ENCODE measurements at places on chromosomes 7 and 10. TPM values are rescaled to one million over a fixed set of nuclear protein-coding genes. Genes with fewer than 3 reads are reported as not detected.

- DNase-seq, result no peak
Measured at GRCh38 chr7:92987095-92987494, 130.7 kb downstream of the SAMD9 start.

GRCh38 chr7:9955138-9955537 lies 1018.5 kb upstream of the PHF14 start:
- DNase-seq, result no peak

DNA sequence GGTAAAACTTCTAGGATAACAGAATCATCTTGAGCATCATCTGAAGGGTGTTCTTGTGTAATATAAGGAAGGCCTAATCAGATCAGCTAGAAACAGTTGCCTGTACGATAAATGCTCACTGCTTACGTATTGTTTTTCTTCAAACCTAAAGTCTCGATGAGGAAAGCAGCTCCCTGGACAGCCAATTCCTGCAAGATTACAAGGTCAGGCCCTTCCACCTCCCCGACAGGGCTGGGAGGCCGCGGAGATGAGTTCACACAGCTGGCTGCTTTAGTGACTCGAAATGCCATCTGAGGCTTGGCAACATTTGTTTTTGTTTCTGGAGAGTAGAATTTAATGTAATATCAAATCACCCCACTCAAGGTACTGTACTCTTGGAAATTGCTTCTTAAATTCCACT lies 95.1 kb upstream of the PFKP start:
- no peak for DNase-seq

The CUL2 gene
- 10.2 TPM for polyA plus RNA-seq

The NPY4R2 gene
- polyA plus RNA-seq, result not detected

DNA sequence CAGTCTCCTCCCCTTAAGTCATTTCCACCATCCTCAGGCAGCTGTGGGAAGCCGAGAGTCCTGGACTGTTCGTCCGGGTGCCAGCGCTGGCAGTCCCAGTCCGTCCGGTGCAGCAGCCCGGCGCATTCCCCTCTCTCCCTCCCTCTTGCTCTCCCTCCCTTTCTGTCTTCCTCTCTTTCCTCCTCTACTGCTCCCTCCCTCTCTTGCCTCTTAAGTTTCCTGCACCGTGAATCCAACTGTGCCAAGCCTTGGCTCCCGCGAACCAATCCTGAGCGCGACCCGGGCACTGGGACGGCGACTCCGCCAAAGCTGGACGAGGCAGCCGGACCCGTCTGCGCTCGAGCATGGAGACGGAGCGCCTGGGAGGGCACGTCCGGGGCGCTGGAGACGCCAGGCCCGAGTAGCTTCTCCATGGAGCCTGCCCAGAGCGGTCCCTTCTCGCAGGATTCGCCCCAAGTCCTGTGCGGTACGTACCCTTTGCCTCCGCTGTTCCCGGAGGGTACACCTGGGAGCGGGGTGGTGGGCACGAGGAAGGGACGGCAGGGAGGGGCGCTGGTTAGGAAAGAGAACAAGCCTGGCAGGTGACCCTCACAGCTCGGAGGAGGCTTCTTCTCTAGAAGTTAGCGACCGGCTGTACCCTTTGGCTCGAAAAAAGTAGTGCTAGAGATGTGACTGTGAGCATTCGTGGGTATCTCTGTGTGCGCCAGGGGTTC lies 1.0 kb downstream of the NXPH1 start:
- DNase-seq, result peak; percentile 79

- no peak for DNase-seq
Measured at GRCh38 chr10:86636311-86636710, 18.0 kb upstream of the OPN4 start.

DNA sequence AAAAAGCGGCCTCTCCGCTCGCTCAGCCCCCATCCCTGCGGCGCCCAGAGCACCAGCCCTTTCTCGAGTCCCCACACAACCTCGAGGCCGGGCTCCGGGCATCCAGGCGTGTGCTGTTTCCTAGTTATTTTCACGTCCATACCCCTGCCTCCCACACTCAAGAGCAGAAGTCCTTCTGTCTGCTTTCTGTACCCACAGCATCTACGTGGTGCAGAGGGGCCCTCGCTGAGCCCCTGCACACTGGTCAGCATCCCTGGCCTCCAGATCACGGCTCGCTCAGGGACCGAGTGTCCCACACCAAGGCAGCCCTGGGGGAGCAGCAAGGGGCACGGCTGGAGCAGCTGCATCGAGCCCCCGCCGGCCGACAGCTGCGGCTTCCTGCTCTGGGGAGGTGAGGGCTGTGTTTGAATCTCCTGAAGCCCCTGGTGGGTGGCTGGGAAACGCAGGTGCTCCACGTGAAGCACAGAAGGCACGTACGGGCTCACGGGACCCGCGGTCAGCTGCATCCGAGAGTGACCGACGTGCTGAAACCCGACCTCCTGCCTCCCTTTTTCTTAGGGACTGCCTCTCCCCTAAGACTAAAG lies 333.1 kb downstream of the DNAJB6 start:
- no peak for DNase-seq

DNA sequence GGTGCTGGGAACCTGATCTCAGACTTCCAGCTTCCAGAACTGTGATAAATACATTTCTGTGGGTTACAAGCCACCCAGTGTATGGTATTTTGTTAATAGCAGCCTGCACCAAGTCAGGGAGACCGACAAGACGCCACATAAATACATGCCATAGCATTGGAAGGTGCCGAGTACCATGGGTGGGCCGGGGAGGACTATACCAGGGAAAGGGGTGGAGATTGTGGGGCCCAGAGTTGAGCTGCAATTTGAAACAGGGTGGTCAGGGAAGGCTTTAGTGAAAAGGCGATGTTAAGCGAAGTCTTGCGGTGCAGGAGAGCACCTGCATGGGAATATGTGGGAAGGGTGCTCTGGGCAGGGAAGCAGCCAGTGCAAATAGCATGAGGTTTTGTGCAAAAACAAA lies 88.9 kb upstream of the LRRC4 start:
- no peak for DNase-seq

DNA sequence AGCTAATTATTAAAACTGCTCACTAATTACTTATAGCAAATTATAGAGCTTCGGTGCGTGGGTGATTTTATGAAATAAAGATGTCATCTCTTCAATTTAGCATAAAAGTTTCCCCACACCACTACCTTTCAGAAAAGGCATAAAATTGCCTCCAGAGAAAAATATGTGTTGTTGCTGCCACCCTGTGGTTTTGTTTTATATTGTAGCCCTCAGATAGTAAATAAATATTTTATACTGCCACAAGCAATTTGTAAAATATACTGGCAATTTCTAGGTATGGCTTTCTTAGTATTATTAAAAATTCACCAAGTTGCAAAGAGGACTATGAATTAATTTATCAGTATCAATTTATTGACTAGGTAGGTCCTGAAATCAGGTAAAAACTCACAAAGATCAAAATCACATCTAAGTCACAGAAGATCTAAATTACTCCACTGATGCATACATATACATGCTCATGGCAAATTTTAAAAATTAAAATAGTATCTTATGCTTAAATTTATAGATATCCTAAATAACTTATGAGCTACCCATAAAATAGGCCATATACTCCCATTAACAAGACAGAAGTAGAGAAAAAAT lies 26.5 kb downstream of the ASNS start:
- no peak for DNase-seq

GRCh38 chr7:28937619-28938018 lies 20.5 kb downstream of the TRIL start:
- no peak for DNase-seq

DNA sequence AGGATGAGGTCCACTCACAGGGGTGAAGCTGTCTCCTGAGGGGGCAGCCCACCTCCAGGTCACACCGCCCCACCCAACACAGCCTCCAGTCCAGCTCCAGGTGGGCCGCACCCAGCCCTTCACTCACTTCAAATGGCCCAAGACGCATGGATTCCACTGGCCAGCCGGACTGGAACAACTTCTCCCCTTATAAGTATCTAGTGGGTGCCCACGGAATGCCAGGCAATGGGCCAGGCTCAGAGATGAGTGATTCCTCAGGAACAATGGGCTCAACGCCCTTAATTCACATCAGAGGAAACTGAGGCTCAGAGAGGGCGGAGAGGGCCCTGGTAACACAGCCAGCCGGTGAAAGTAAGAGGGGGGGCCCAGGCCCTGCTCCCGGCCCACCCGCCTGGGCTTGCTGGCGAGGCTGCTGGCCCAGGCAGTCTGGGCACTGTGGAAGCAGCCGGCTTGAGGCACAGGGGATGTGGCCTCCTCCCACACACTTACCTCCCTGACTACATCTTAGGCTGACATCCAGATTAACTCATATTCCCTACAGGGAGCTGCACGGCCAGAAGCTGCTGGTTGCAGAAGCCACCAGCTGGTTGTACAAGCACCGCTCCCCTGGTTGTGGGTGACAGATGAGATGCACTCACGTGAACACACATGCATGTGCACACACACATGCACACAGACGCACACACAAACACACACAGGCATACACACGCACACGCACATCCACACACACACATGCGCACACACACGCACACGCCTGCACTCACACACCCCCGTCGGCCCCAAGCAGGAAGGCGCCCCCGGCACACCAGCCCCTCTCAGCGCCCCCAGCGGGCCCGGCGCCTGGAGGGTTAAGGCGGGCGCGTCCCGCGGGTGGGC lies 1.0 kb upstream of the FAM20C start:
- no peak for DNase-seq

DNA sequence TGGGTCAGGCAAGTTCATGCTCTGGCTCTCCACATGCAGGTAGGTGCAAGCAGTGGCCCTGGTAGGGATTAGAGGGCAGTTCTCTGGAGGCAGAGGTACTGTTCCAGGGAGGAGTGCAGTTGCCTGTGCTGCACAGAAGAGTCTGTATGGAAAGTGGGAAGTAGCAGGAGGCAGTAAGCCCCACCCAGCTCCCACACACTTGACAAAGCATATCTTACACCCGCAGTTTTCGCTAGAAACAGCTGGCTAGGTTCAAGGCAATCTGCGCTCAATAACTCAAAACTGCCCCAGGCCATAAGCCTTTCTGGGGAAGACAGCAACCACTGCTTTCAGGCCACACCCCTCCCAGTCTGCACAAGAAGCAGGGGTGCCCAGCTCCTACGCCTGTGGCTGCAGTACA lies 33.1 kb upstream of the ARMC3 start:
- no peak for DNase-seq

DNA sequence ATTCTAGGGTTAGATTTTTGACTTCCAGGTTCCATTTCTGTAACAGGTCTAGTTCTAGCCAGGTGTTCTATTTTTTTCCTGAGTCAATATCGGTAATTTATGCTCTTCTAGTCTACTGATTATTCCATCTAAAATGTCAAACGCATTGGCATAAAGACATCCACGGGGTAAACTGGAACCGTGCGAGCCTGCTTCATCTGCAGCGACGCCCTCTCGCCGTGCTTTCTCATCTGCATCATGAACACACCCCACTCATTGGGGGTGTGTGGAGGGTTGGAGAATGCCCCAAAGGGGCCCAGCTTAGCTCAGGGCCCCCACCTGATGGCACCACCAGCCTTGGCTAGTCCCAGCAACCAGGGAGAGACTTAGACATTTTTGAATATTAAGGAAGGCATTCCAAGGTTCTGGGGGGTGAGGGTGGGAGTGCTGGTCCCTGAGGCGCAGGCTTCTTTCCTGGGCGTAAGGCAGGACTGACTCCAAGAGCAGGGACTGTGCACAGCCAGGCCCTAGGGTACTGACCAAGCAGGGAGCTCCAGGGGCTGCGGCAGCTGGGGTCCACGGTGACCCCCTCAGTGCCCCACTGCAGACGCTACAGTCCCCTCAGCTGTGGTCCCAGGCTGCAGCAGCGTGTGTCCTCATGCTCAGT lies 12.9 kb upstream of the CRYGN start:
- DNase-seq, result no peak

DNA sequence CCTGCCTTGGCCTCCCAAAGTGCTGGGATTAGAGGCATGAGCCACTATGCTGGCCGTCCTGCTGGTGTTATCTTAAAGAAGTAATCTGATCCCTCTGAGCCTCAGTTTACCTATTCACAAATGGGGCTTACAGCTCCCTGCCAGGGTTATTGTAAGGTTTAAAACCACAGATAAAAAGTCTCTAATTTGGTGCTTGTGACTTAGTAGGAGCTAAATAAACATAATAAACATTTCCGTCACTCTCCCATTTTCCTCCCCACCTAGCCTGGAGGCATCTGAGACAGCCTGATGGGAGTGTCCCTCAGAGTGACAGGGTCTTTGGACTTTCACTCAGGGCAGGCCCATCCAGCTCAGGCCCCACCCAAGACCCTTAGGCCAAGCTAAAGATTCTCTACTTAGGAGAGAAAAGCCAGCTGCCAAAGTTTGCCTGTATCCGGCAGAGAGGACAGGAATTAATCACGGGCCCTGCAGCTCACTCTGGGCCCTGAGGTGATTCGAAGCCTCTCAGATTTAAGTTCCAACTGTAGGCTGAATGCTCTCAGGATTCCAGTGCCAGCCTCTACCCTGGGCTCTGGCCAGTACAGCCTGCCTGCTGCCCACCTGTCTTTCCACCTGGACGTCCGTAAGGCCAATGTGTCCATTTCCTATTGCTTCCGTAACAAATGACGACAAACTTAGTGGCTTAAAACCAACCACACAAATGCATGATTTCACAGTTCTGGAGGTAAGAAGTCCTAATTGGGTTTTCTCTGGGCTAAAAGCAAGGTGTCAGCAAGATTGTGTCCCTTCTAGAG lies 21.8 kb upstream of the DUSP5 start:
- DNase-seq, result no peak

DNA sequence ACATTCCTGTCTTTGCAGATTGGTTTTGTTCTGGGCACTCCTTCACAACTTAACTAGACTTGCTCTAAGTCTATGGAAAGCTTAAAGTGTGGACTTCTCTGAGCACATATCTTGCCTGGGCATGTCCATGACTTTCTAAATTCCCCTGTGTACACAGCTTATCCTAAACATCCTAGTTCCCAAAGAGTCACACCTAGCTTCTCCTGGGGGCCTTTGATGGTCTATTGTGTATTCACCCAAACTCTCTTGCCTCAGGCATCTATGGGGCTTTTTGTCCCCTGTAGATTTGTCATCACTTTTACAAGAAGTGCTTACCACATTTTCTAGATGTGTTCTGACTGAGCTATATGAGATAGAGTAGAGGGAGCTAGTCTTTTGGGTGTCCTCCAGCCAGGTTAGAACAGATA lies 12.2 kb upstream of the ZNF488 start:
- DNase-seq, result no peak

GRCh38 chr7:129271500-129272355 lies 46.9 kb downstream of the AHCYL2 start:
- DNase-seq, result peak; percentile 64

- DNase-seq, result no peak
Measured at GRCh38 chr7:48634116-48634632, 290.2 kb upstream of the CDC14C start.

Measured in H1 (cell line).